ENCODE measurements at places on chromosomes 7 and 10. TPM values are rescaled to one million over a fixed set of nuclear protein-coding genes. Genes with fewer than 3 reads are reported as not detected.

TEX47 gene
- not detected for total RNA-seq

FFAR4 gene
- total RNA-seq: not detected

CASTOR2 gene
- total RNA-seq: 58.8 TPM

KCP gene
- total RNA-seq: 1.3 TPM

UPK3BL2 gene
- 10.3 TPM for total RNA-seq

MMD2 gene
- total RNA-seq: 2.2 TPM

POLR2J2 gene
- total RNA-seq: 15.3 TPM

HKDC1 gene
- total RNA-seq: 3.1 TPM

BUB3 gene
- 135 TPM for total RNA-seq

ETV1 gene
- 68.2 TPM for total RNA-seq

LRRC17 gene
- 11.3 TPM for total RNA-seq

CYP3A4 gene
- total RNA-seq: not detected

GNG11 gene
- 3.8 TPM for total RNA-seq

GPNMB gene
- 2.2 TPM for total RNA-seq

DHX32 gene
- 22.5 TPM for total RNA-seq

HELLS gene
- 59.5 TPM for total RNA-seq

TCAF2 gene
- total RNA-seq: 1.6 TPM

BMI1 gene
- total RNA-seq: 151 TPM

PPP1R17 gene
- 5.0 TPM for total RNA-seq

LRMDA gene
- 0.94 TPM for total RNA-seq

STEAP4 gene
- 0.31 TPM for total RNA-seq

ANK3 gene
- 552 TPM for total RNA-seq

CTAGE4 gene
- 1.6 TPM for total RNA-seq

ZFAND2A gene
- total RNA-seq: 20.7 TPM

AKR1B15 gene
- total RNA-seq: not detected

SLC16A9 gene
- 9.4 TPM for total RNA-seq

ITIH2 gene
- 2.8 TPM for total RNA-seq

CYP2E1 gene
- total RNA-seq: 16.3 TPM

SYCE1 gene
- 2.2 TPM for total RNA-seq

NPFFR1 gene
- 1.3 TPM for total RNA-seq

TCERG1L gene
- total RNA-seq: 1.3 TPM

COX15 gene
- total RNA-seq: 48.5 TPM

PALD1 gene
- total RNA-seq: 10.3 TPM

MRPS33 gene
- 19.7 TPM for total RNA-seq

TRPV5 gene
- total RNA-seq: 0.31 TPM

ZC3HAV1L gene
- total RNA-seq: 16.0 TPM

SFTPA1 gene
- total RNA-seq: not detected

All from parietal lobe (tissue), 2 donors.